ENCODE measurements at places on chromosomes 7 and 10.
A peak's percentile ranks its signal among the peaks of the same experiment; 100 is the strongest.

- DNase-seq, result no peak
Measured at GRCh38 chr7:37901890-37902524, 14.6 kb downstream of the SFRP4 start.

- DNase-seq, result peak; percentile 40
Measured at GRCh38 chr7:7969306-7970236, 975 bp downstream of the GLCCI1 start.

DNA sequence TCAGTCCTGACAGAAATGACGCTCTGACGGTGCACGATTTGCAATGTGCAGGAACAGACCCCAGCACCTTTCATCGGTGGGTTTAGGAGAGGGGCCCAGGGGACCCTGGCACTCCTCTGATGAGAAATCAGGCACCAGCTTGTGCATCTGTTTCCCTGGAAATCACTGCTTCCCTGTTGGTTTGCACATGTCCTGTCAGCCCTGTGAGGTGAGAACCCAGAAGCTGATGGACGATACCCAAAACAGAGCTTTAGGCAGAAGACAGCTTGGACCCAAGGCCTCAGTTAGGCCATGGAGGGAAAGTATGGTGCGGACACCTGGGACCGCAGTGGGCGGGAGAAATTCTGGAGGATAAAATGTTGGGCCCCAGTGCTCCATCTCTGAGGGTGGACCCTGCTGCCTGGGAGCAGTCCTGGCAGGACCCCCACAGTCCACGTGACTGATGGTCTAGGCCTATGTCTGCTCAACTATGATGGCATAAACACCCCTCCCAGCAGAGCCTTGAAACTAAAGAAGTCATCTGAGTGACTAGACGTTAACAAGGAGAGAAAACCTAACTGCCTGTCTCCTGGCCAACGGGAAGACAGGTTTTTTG lies 242.8 kb downstream of the PTPRN2 start:
- DNase-seq, result no peak

DNA sequence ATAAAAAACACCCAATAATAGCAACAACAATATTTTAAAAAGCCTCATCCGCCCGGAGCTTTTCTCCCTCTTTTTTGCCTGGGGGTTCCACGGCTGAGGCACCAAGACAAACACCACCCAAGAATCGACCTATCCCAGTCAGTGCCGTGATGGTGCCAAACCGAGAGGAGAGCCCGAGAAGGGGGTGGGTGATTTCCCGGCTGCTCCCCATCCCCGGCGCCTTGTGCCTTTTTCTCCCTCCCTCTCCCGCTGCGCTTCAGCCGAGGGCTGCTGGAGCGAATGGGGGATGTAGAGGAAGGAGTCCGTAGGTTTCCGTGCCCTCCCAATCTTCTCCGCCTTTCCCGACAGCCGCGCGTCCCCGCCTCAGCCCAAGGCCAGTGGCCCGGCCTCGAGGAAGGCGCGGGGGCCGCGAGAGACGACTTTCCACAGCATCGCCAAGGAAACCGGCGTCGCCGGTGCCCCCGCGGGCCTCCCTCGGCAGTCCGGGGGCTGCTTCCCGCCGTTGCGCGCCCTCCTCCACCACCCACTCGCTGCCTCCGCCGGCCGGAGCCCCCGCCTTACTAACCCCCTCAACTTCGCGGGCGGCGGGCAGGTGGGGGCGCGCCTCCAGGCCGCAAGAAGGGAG lies 1.3 kb downstream of the EGR2 start:
- no peak for DNase-seq

DNA sequence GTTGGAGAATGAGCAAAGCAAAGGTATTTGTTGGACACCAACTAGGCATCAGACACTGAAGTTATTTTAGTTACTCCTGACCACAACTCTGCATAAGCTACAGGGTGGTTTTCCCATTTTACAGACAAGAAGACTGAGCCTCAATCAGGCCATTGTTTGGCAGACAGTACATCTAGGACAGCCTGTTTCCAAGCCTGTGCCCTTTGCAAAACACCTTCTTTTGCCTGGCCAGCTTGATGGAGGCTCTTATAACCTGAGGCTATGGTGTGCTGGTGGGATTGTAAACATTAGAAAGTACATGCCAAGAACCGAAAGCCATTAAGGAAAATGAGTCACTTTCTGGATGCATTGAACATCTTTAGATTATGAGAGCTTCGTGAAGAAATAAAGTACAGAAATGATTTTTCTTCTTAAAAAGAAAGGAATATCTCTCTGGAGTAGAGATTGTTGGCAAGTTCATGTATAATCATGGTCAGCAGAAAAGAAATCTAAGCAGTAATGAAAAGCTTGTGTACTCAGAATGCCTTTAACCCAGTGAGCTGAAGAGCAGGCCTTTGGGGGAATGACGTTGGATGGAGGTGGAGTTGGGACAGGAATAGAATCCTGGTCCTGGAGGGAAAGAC lies 140.6 kb downstream of the KIAA1217 start:
- DNase-seq, result no peak

DNA sequence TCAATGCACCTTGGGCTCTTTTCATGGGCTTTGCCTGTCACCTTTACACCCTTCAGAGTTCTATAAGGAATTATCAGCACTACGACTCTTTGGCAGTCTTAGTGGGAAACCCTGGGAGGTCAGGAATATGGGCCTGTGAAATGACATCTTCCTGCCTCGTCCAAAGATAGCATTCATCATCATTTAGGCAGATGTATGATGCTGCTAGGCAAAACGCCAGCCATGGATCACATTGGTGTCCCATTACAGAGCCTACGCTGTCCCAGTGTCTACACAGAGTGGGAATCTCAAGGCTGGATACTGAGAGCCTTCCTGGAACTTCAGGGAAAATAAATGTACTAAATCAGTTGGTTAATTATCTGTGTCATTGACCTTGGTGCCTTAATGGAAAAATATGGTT lies 259.4 kb upstream of the CELF2 start:
- DNase-seq, result no peak

DNA sequence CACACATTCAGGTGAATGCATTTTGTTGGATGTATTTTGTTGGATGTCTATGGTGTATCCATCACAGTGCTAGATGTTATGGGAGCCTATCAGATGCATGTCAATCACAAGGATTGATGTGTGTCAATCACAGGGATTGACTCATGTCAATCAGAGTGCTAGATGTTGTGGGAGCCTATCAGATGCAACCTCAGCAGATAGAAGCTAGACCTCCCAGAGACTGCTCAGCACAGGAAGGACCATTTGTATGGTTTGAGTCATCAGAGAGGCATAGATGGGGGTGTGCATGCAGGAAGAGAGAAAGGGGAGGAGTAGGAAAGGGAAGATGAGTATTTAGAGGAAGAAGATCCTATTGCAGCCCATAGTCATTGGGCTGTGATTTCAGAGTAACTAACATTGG lies 48.3 kb upstream of the PITRM1 start:
- DNase-seq, result no peak

DNA sequence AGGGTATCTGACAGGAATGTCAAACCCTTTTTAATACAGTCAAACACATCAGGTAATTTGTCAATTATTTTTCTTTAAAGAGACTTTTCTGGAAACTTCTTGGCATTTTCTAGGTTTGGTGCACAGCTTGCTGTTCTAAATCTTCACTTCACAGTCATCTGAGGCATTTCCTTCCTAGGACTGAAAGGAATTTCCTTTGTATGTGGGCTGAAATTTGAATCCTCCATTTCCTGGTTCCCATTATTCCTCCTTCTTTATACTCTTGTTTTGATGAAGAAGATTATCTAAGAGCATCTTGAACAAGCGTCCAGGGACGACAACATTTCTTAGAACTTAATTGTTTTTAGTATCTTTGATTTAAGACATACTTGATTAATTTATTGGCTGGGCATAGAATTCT lies 24.9 kb downstream of the CALD1 start:
- DNase-seq, result no peak

DNA sequence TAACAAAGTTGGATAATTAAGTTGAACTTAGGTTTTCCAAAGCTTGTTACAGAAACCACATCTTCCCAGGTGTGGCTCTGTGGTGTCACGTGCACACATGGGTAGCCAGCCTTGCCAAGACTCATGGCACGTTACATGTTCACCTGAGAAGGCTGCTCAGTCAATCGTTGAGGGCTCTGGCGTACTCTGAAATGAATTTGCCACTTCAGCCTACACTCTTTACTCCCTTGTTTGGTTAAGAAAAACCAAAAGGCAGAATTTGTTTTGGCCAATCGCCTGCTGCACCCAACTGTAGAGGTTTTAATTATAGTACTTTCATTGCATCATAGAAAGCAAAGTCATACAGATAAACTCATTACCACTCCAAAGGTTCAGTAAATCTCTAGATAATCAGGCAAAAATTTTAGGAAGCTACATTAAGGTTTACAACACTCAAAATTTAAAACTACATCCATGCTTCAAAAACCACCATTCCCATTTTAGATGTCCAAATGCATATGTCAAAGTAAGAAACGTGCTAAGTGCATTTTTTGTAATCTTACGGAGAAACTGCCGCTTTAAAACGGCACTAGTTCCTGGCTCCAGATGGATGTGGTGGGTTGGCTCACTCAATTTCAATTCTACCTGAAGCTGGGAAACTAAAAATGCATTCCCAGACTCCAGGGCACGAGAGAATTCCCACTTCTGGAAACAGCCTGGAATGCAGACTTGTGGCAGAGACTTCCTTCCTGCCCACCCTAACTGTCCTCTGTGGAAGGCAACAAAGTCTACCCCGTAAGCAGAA lies 88.4 kb downstream of the DIP2C start:
- no peak for DNase-seq

GRCh38 chr7:157805713-157806112 lies 468.9 kb downstream of the DNAJB6 start:
- no peak for DNase-seq

DNA sequence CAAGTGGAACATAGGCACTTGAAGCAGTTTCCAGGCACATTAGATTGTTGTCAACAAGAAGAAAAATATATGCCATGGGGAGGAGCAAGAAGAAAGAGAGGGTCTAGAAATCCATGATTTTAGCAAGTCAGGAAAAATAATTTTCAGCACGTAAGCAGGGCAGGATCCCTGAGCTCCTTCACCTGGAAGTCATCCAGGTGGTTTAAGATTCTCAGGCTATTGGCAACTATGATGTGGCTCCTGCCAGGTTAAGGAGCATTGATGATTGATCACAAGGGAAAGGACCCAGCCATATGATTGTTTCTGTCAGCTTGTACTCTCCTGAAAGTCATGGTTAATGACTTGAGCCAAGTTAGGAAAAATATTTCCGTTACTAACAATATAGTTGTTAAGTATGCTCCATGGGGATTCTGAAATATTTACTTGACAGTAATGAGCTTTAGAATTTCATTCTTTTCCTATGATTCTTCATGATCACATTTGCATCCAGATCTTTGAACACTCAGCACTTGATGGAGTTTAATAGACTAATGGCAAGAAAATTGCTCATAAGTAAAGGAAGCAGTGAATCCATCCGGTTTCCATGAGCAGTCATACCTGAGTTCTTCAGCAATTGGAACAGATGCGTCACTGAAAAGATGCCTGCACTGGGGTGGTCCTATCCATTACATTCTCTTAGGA lies 209.1 kb downstream of the BICC1 start:
- no peak for DNase-seq

- no peak for DNase-seq
Measured at GRCh38 chr7:123154231-123154860, 45.4 kb downstream of the SLC13A1 start.

- no peak for DNase-seq
Measured at GRCh38 chr7:155248366-155248756, 49.3 kb upstream of the INSIG1 start.

DNA sequence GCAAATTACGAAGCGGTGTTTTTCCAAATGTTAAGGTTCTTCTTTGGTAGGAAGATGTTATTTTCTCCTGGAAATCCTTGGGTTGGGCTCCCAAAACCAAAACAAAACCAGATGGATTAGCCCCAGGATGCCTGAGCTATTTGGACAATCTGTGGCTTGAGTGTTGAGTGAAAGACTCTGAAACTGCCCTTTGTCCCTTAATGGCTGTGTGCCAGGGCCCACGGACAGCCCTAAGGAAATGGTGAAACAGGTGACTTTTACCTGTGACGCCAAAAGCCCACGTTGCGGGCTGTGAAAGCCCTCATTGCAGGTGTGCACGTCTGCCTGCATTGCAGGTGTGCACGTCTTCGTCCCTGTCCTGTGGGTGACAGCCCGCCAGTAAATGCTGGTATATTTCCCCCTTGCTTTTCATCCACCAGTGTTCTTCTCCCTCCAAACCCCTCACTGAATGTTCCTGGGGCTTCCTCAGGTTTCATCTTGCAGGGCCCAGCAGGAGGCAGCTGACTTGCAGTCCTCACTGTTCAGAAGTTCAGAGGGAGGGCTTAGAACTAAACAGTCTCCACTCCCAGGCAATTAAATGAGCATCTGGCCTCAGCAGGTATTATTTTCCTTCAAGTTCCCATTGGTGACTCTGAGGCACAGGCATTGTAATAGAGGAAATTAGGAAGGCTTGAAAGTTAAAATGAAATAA lies 10.7 kb downstream of the PFKP start:
- no peak for DNase-seq

GRCh38 chr7:55538538-55538937 lies 33.8 kb downstream of the VOPP1 start:
- no peak for DNase-seq

- no peak for DNase-seq
Measured at GRCh38 chr7:266851-267840, 22.8 kb upstream of the FOXL3 start.

GRCh38 chr10:43253461-43254198 lies 13.2 kb downstream of the RASGEF1A start:
- DNase-seq, result no peak

DNA sequence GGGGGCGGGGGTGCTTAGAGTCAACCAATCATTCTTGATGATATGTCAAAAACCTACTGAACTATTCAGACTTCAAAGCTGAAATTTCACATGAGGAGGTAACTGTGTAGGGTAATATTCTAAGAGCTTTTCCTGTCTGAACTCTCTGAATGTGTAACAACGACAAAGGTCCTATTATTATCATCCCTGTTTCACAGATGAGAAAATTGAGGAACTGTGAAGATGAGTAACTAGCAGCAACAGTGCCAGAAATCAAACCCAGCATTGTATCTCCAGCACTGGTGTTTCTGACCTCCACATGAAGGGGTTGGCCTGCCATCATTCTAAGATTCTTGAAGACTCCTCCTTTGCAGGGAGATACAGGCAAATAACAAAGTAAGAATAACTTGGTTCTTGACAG lies 294.7 kb upstream of the AOAH start:
- DNase-seq, result no peak

DNA sequence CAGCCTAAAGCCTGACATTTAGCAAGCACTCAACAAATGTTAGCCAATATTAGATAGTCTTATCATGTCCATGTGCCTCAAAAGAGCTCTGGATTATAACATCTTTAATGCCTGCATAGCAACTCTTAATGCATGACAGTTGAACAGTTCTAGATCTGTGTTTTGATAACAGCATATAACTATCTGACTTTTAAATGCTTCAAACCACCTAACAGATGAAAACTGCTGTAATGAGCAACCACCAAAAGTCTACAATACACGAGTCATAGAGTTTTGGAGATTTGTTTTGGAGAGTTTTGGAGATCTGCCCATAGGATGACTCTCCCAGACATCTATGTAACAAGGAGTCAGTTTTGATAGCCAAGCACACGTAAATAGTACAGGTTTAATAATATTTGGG lies 227.3 kb downstream of the TWIST1 start:
- no peak for DNase-seq

All from T-helper 2 cell (primary cell).